ENCODE measurements at places on chromosomes 4 and X.

DNA sequence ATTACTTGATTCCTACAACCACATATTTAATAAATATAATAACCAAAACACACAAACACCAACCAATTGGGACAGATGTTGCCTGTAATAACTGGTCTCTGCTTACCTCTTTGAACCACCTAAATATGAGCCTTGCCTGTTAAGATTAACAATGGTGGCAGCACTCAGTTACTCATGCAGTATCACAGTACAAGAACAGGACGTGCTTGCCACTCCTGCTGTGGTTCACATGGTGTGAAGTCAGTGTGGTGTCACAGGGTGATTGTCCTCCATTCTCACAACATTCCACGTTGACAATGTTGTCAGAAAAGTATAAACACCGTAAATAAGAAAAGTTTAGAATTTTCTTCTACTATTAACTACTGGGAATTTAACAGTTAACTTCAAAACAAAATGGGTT is 365.0 kb downstream of the PPP3CA start:
- no peak for DNase-seq

DNA sequence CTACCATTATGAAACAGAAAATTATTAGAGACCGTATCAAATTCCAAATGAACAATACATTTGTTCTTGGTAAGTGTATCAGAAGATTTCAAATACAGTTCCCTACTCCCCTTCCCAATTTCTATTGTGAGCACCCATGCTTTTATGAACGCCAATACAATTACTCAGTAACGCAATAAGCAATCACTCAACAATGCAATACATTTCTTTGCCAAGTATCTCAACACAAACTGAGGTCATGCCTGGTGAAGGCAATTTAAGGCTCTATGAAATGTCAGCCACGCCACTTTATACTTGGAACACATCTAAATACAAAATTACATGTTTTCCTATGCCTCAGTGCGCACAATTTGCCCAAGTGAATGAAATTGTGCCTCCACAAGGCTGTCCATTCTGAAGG is 712 bp downstream of the PNPLA4 start:
- no peak for DNase-seq

DNA sequence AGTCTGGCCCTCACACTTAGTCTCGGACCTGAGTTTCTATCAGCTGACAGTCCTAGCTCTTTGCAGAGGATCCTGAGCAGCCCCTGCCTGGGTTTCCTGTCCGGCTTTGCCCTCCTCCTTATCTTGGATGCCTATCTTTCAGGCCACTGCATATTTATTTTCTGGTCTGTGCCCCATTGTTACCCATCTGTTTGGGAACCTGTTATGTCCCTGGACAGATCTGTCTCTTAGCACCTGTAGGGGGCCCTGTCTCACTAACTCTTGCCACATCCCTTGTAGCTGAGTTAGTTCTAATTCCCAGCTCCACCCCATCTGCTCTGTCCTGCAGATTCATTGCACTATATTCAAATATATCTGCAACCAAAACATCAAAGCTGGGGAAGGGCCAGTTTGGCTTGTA is 514.9 kb upstream of the LCORL start:
- no peak for DNase-seq

DNA sequence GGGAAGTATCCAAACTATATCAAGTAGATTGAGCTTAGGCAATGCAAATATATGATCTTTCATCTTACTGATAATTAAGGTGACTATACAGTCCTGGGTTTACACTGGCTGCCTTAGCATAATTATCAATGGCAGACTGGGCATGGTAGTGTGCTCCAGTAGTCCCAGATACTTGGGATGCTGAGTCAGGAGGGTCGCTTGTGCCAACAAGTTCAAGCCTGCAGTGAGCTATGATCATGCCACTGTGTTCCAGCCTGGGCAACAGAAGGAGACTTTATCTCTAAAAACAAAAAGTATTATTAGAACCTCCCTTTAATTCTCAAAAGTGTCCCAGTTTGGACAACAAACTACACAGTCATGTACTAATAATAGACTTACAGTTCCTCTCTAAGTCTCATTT is 99.4 kb upstream of the RASGEF1B start:
- no peak for DNase-seq

GRCh38 chr4:102580463-102580842 is 79.3 kb downstream of the NFKB1 start:
- no peak for DNase-seq

DNA sequence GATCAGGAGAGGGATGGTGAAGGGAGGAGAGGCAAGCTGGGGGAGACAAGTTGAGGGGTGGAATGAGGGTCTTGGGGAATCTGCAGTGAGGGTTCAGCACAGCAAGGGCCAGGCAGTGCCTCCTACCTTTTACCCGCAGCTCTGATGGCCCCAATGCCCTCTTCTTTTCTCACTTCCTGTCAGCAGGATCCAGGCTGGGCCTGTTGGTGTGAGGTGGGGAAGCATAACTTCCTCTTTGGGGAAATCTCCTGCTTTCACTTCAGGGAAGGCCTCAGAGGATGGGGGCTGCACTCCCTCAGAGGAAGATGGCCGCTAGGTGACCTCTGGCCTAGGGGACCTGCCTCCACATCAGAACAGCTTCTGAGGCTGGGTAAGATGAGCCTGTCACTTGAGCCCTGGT is 36.5 kb downstream of the EFNB1 start:
- no peak for DNase-seq

GRCh38 chrX:2673611-2674010 is 17.5 kb upstream of the CD99 start:
- DNase-seq: no peak

DNA sequence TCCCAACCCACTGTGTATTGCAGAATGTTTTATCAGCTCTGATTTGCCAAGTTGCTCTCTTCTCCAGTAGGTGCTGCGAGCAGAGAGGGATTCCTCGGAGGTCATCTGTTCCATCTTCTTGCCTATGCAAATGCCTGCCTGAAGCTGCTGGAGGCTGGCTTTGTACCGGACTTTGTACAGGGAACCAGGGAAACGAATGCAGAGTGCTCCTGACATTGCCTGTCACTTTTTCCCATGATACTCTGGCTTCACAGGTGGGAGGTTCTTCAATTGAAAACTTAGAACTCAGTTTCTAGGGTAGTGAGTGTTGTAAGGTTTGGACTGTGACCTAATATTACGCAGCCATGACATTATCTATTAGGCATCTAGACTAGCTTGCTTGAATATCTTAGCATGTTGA is 24.9 kb downstream of the AR start:
- DNase-seq: no peak

DNA sequence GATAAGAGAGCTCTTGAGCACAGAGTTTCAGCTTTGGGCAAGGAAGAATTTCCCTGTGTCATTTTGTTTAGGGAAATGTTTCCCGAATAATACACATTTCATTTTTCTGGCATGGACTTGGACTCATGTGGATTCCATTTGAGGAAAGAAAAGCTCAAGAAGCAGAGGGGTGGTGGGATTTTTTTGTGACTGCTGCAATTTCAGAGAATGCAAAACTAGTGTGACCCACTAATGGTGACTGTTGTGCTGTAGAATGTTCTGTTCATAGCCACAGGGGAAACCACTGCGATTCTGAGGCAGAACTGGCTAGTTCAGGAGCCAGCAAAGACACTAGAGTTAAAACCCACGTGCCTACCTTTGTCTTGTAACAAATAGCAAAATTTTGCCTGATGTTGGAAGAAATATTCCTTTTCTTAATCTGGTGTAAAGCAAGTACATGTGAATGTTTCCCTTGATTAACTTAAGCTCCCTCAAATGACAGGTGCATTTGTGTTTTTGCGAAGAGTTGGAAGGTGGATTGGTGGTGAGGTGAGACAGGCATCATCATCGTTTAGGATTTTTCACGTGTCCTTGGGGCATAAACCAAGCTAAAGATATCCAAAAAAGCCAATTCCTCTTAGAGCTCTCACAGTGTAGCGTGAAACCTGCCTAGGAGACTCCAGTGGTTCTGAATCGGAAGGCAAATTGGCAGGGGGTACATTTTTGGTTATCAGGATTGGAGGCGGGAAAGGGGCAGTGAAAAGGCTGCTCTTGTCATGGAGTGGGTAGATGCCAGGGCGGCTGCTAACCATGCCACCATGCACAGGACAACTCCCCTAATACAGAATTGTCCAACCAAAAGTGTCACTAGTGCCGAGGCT is 38.0 kb upstream of the FAM9C start:
- no peak for DNase-seq

DNA sequence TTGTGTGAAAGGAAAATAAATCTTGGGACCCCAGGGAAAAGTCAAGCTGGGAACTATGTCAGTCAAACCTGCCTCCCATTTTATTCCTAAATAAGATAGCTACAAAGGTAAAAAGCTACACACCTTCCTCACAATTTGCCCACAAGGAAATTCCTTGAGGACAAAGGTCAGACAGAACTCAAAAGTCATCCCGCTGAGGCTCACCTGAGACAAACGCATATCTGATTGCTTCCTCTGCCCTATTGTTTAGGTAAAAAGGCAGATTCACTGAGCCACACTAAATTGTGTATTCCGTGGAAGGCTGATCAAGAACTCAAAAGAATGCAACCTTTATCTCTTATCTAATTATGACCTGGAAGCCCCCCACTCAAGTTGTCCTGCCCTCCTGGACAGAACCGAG is 58.7 kb upstream of the MAML3 start:
- no peak for DNase-seq

DNA sequence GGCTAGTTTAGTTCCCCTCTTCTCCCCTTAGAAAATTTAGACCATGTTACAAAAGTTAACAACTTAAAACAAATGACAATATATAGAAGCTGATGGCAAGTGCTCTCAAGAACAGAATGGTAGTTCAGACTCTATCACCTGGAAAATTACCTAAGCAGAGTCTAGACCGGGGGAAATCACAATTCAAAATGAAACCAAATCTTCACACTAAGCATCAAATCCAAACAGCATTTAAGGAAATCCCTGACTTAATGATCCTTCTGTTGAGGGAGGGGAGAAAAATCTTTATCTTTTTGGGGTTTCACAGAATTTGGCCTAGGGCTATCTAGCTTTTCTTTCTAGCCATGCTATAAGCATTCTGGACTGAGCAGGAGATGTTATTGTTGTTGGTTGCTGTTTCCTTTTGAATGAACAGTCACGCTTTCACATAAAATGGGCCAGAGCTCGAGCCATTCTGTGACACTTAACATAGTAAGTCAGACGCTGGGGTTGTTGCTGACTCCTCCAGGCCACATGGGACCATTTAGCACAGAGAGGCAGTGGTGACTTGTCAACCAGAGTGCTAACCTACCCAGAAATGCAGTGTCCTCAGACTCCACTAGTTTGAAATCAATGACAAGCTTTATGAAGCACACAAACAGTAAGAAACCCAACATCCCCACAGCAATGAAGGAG is 16.0 kb upstream of the LSM6 start:
- no peak for DNase-seq

DNA sequence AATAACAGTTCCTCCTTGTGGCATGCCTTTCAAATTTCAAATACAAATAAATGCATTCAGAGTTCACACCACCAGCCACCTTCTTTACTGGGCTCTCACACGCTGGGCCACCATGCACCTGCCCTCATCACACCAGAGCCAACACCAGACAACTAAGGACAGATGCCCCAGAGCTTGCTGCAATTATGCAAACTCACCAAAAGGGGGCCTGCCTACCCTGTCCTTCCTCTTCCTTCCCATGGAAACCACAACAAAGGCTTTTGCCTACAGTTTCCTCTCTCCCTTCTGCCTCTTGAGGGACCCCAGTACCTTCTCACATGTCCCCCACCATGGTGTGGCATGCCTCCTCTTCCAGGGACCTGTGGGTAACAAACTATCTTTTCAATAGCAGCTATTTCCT is 1333.9 kb upstream of the TENM3 start:
- no peak for DNase-seq

- DNase-seq: no peak
Measured at GRCh38 chr4:186249785-186250754, 15.9 kb upstream of the F11 start.

DNA sequence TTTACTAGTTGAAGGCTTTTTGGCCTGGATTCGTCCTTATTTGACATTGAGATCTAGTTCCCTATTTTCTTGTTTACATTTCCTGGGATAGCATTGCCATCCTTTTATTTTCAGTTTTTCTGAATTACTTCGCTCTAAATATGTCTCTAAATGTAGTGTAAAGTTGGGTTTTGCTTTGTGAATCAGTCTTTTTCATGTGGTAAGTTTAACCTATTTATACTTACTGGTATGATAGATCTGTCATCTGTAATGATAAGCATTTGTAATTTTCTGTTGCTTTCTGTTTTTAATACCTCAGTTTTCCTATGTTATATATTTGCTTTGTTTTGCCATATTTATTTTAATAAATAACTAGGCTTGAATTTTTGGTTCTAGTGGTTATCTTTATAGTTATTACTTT is 6.7 kb downstream of the PDK3 start:
- no peak for DNase-seq

DNA sequence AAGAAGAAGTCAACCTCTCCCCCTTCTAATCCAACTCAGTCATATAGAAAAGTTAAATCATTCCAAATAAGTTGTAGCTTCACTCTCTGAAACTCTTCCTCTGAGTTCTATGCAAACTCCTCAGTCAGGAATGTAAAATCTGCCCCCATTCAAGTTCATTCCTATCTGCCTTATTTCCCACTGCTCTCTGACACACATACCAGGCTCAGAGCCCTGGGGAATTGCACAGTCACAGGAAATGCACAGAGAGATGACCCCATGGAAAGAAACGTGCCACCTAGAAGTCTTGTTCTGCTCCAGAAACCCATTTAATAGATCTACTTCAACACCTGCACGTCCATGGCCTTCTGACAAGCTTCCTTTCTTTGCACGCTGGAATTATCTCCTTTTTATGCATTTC is 236.0 kb upstream of the VCX3A start:
- no peak for DNase-seq

DNA sequence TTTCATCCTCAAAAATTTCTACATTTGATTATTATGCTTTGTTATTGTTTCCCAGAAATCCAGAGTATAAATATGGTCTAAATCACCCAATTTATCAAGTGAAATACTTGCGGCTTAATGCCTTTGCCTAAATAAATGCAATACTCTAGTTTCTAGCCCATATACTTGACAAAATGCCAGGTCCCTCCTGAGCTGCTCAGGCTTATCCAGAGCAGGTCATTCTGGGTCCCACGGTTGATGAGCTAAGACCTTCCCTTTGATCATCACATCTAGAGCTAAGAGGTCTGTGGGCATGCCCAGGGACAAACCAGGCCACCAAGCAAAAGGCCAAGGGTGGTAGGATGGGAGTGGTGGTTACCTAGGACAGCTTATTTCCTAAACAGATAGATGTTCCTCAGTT is 180.1 kb downstream of the SMIM20 start:
- DNase-seq: no peak

GRCh38 chr4:116389139-116389538 is 696.2 kb downstream of the TRAM1L1 start:
- no peak for DNase-seq

GRCh38 chr4:1910643-1911042 is 39.5 kb downstream of the NSD2 start:
- no peak for DNase-seq

DNA sequence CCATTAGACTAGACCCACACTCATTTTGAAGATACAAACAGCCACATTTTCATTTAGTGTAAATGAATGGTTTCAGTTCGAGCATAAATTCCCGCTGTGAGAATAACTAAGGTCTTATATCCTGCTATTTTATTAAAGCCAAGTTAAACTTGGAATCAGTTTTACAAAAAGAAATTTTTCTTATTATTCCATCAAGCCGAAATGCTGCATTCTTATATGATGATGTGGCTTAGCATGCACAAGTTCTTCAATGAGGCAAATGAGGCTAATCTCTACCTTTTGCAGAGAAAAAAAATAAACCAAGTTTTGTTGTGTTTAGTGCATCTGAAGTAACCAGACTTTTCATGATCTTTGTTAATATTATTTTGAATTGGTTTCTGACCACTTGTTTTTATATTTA is 953.9 kb upstream of the PCDH10 start:
- DNase-seq: no peak

- no peak for DNase-seq
Measured at GRCh38 chrX:152220606-152221005, 82.2 kb upstream of the MAGEA10 start.

- DNase-seq: no peak
Measured at GRCh38 chr4:24464566-24464965, 119.8 kb downstream of the DHX15 start.
